ENCODE measurements at places on chromosomes 6 and 20.

DNA sequence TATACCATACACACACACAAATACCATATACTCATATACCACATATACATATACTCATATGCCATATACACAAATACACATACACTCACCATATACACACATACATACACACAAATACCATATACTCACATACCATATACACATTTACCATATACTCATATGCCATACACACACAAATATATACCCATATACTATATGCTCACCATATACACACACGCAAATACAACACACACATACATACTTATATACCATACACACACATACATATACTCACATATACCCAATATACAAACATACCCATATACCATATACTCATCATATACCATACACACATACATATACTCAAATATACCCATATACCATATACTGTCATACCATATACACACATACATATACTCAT, 99.2 kb downstream of the ZMYND8 start:
- DNase-seq = no peak

GRCh38 chr6:12875051-12875450, 158.5 kb downstream of the PHACTR1 start:
- DNase-seq = no peak

GRCh38 chr6:100050550-100050949, 56.5 kb upstream of the MCHR2 start:
- DNase-seq = no peak

- DNase-seq = no peak
Observed at GRCh38 chr6:92495242-92495641, 924.1 kb downstream of the EPHA7 start.

GRCh38 chr20:8842525-8842924, 226.4 kb upstream of the PLCB4 start:
- DNase-seq = no peak
